ENCODE measurements at places on chromosomes 2 and 18. TPM values are rescaled to one million over a fixed set of nuclear protein-coding genes. Genes with fewer than 3 reads are reported as not detected.
A peak's percentile ranks its signal among the peaks of the same experiment; 100 is the strongest.

GRCh38 chr18:43314941-43315340, 37.7 kb upstream of the SYT4 start:
- H3K4me1 ChIP-seq: no peaks in the 10 kb centered on the region
- H3K36me3 ChIP-seq: no peaks in the 10 kb centered on the region
- H3K27me3 ChIP-seq: no peaks in the 10 kb centered on the region
- no peak overlapping the region for H3K27ac ChIP-seq
- no peak overlapping the region for H3K4me3 ChIP-seq
- no peak for DNase-seq

The STAT4 gene
- 12.7 TPM for total RNA-seq

The MAP4K3 gene
- total RNA-seq: 29.7 TPM

GRCh38 chr2:146869328-146869727, 975.5 kb upstream of the ACVR2A start:
- no peak overlapping the region for H3K4me3 ChIP-seq
- H3K27ac ChIP-seq: no peak overlapping the region
- no peak for DNase-seq

The RAD51AP2 gene
- 0.19 TPM for total RNA-seq

DNA sequence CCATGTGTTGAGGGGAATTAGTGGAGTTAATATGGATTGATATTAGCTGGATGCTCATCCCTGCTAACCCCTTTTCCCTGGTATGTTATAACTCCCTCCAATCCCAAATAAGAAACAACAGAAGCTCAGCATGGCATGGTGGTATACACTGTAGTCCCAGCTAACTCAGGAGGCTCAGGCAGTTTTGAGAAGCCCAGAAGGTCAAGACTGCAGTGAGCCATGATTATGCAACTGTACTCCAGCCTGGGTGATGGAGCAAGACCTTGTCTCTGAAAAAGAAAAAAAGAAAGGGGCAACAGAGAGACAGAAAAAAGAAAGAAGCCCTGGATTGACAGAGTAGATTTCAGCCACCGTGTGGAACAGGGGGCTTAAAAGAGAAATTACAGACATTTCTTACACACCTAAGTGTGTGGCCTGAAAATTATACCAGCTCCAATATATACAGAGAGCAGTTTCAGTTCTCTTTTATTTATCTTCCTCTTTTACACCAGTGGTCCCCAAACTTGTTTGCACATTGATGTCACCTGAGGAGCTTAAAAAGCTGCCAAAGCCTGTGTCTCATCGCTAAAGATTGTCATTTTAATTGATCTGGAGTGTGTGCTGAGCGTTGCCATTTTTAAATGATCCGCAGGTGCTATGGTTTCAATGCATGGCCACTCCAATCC, 203.6 kb downstream of the UBE2E3 start:
- no peak for DNase-seq
- H3K4me3 ChIP-seq: no peak overlapping the region
- H3K27me3 ChIP-seq: no peaks in the 10 kb centered on the region
- no peaks in the 10 kb centered on the region for H3K4me1 ChIP-seq
- no peak overlapping the region for H3K27ac ChIP-seq
- no peaks in the 10 kb centered on the region for H3K36me3 ChIP-seq

The NETO1 gene
- 0.53 TPM for total RNA-seq

- H3K4me3 ChIP-seq: peak overlapping the region; percentile 50
- H3K27me3 ChIP-seq: no peaks in the 10 kb centered on the region
- no peak for DNase-seq
- H3K36me3 ChIP-seq: no peaks in the 10 kb centered on the region
Observed at GRCh38 chr2:201233812-201234662, 26.3 kb upstream of the CASP8 start.

DNA sequence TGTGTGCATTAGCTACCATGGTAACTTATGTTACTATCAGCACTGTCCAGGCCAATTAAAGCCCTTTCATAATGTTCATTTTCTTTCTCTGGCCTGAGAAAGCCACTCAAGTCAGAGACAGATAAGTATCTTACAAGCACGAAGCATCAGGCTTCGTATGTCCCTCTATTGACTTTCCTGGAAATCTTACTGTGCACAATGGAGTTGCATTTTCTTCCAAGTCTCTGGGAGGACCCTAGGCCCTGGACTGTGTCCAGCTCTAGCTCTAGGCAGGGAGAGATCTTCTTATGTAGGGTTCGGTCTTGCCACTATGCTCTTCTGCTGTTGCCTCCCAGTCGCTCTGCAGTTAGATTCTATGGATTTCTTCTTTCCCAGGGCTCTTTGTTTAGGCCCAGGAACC, 40.0 kb upstream of the ITGA6 start:
- peaks cover 9% of the 10 kb centered on the region for H3K4me1 ChIP-seq
- no peak overlapping the region for H3K4me3 ChIP-seq
- H3K36me3 ChIP-seq: no peaks in the 10 kb centered on the region
- no peak overlapping the region for H3K27ac ChIP-seq

DNA sequence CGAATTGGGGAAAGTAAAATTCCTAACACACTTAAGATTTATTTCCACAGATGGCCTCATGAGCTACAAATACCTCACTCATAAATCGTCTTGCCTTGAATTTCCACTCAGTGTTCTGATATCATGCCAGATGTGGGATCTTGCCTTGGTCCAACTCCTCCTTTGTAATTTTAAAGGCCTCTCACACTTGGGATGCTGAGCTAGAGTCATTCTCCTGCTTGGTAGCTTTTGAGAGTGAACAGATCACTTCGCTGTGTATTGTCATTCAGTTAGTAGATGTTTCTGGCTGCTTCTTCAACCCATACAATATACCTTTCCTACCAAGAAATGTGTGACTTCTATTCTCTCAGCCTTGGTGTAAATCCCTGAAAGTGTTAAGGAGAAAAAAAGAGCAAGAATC, 309.2 kb downstream of the NRXN1 start:
- H3K27me3 ChIP-seq: no peaks in the 10 kb centered on the region
- no peak overlapping the region for H3K27ac ChIP-seq
- no peak for DNase-seq
- no peaks in the 10 kb centered on the region for H3K36me3 ChIP-seq
- no peaks in the 10 kb centered on the region for H3K4me1 ChIP-seq

DNA sequence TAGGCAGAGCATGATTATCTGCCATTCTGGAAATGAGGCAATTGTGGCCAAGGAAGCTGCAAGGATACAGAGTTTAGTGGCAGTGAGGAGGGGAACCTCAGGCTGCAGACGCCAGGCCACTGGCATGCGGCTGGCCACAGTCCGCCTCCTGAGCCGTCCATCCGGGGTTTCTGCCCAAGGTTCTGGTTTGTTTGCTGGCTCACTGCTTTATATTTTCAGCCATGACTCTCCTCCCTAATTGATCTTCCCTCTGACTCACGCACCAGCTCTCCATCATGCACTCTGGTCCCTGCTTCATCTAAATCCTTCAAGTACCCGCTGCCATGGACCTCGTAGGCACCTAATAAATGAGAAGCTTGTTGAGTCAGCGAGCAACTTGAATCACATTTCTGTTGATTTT, 107.8 kb upstream of the REV1 start:
- no peaks in the 10 kb centered on the region for H3K27me3 ChIP-seq
- no peaks in the 10 kb centered on the region for H3K4me1 ChIP-seq
- no peaks in the 10 kb centered on the region for H3K36me3 ChIP-seq
- no peak for DNase-seq
- no peak overlapping the region for H3K27ac ChIP-seq

The LIPG gene
- total RNA-seq: 0.32 TPM

GRCh38 chr2:179702912-179703311, 158.5 kb downstream of the ZNF385B start:
- DNase-seq: no peak
- H3K27ac ChIP-seq: no peak overlapping the region
- H3K4me3 ChIP-seq: no peak overlapping the region
- peaks cover under 1% of the 10 kb centered on the region for H3K27me3 ChIP-seq
- H3K36me3 ChIP-seq: no peaks in the 10 kb centered on the region
- H3K4me1 ChIP-seq: no peaks in the 10 kb centered on the region

The AQP4 gene
- total RNA-seq: 25.0 TPM

The SOWAHC gene
- total RNA-seq: 1.3 TPM

DNA sequence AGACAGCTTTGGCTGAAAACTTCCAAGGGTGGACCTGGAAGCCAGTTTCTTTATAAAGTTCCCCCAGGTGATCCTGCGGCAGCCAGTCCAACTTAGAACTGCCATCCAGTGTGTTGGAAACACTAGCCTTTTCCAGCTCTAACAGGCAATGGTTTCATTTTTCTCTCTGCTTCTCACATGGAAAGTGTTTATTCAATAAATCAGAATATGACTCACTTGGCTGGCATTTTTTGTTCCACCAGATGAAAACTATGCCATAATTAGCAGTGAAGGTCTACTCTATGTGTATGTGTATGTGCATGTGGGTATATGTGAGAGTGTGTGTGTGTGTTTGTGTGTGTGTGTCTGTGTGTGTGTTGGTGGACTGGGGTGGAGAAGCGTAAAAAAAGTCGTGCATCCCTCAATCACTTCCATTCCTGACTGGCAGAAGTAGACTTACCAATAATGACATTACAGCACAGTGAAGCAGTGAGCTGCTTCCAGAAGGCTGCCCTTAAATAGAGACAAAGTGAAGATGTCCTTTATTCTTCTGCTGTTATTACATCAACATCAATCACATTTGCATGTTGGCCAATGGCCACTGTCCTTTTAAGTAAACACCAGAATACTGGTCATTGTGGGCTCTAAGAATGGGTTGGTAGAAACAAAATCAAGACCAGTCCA, 90.9 kb upstream of the SETBP1 start:
- DNase-seq: no peak
- no peak overlapping the region for H3K4me3 ChIP-seq
- no peak overlapping the region for H3K27ac ChIP-seq

DNA sequence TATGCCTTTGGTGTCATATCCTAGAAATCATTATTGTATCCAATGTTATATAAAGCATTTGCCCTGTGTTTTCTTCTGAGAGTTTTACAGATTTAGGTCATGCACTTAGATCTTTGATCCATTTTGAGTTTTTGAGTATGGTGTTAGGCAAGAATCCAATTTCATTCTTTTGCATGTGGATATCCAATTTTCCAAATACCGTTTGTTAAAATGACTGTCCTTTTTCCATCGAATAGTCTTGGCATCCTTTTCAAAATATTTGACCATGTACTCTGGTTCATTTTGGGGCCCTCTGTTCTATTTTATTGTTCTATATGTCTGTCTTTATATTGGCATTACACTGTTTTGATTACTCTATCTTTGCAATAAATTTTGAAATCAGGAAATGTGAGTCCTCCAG, 23.8 kb upstream of the KCNJ13 start:
- H3K27ac ChIP-seq: no peak overlapping the region
- no peaks in the 10 kb centered on the region for H3K27me3 ChIP-seq
- no peak overlapping the region for H3K4me3 ChIP-seq
- peaks cover 43% of the 10 kb centered on the region for H3K36me3 ChIP-seq

The SNORC gene
- 1.6 TPM for total RNA-seq

The HAUS1 gene
- 9.4 TPM for total RNA-seq
